ENCODE measurements at places on chromosomes 3 and 15.

- 0 out of 2 replicates have a peak, but pooled peaks cover 6% of the 10 kb centered on the region for H3K27me3 ChIP-seq
- H3K36me3 ChIP-seq, result no peaks in the 10 kb centered on the region
- H3K4me3 ChIP-seq, result no peak overlapping the region
- no peak overlapping the region for H3K27ac ChIP-seq
- no peak for DNase-seq
Observed at GRCh38 chr15:88202231-88202630, 54.3 kb downstream of the NTRK3 start.

DNA sequence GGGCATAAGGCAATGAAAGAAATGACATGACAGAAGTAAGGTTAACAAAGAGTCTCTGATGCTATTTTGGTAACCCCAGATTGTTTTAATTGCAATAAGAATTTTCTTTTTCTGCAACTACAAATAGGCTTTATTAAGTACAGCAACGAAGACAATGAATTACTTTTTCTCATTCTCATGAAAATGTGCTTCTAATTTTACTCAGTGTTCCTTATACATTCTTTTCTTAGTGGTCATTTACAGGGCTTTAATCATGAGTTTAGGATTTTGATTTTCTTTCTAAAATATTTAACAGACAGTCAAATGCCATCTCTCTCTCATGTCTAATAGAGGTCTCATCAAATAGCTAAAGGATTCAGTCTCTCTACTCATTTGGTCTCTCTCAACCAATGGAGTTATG lies 452.1 kb downstream of the RAP2B start:
- no peak for DNase-seq
- H3K4me1 ChIP-seq, result peaks cover 6% of the 10 kb centered on the region
- no peaks in the 10 kb centered on the region for H3K27me3 ChIP-seq
- no peaks in the 10 kb centered on the region for H3K36me3 ChIP-seq

GRCh38 chr3:47469616-47470015 lies 6.1 kb downstream of the SCAP start:
- H3K36me3 ChIP-seq, result no peaks in the 10 kb centered on the region
- no peak for DNase-seq
- no peak overlapping the region for H3K4me3 ChIP-seq
- H3K27ac ChIP-seq, result no peak overlapping the region
- peaks cover 3% of the 10 kb centered on the region for H3K4me1 ChIP-seq

GRCh38 chr3:197340521-197340871 lies 42.1 kb upstream of the DLG1 start:
- DNase-seq, result no peak
- no peak overlapping the region for H3K4me3 ChIP-seq
- no peak overlapping the region for H3K27ac ChIP-seq
- no peaks in the 10 kb centered on the region for H3K4me1 ChIP-seq
- no peaks in the 10 kb centered on the region for H3K36me3 ChIP-seq

DNA sequence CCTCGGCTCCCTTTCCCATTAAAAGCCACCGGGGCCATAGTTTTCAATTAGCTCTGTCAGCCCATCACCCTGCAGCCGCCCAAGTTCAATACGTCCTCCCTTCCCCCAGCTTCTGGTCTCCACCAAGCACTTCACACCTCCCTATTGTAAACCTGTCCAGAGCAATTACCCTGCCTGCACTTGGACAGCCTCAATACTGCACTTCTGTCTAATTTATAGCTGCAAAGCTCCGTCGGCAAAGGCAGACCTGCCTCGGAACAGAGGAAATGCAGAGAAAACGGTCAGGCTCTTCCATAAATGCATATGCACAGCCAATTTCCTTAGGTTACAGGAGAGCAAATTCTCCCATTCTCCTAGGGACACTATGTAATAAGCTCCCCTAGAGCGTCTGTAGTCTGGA lies 21.9 kb downstream of the LRIG1 start:
- no peak for DNase-seq
- no peak overlapping the region for H3K4me3 ChIP-seq
- no peaks in the 10 kb centered on the region for H3K27me3 ChIP-seq

GRCh38 chr15:85941186-85941855 lies 138.3 kb upstream of the AGBL1 start:
- no peaks in the 10 kb centered on the region for H3K27me3 ChIP-seq
- no peaks in the 10 kb centered on the region for H3K4me1 ChIP-seq
- H3K4me3 ChIP-seq, result no peak overlapping the region
- H3K27ac ChIP-seq, result no peak overlapping the region

- no peak overlapping the region for H3K4me3 ChIP-seq
- no peak overlapping the region for H3K27ac ChIP-seq
- H3K4me1 ChIP-seq, result peaks cover 20% of the 10 kb centered on the region
Observed at GRCh38 chr15:31027910-31028578, 36.6 kb upstream of the MTMR10 start.

DNA sequence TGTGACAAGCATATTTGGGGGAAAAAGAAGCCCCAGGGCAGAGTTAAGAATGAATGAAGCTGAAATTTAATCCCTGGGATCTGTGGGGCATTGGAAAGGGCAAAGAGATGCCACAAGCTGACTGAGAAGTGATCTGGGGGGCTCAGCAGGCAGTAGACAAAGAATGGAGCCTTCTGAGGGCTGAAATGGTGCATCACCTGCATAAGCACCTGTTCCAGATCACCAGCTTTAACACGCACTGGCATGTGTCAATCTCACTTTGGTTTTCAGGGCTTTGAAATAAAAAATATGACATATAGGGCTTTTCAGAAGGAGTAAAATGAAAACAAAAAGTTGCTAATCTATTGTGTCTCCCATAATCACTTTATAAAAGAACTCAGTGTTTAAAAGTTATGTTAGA lies 210.8 kb upstream of the ARHGEF26 start:
- DNase-seq, result no peak
- H3K27ac ChIP-seq, result no peak overlapping the region
- no peaks in the 10 kb centered on the region for H3K36me3 ChIP-seq
- no peaks in the 10 kb centered on the region for H3K27me3 ChIP-seq
- no peaks in the 10 kb centered on the region for H3K4me1 ChIP-seq
- H3K4me3 ChIP-seq, result no peak overlapping the region

DNA sequence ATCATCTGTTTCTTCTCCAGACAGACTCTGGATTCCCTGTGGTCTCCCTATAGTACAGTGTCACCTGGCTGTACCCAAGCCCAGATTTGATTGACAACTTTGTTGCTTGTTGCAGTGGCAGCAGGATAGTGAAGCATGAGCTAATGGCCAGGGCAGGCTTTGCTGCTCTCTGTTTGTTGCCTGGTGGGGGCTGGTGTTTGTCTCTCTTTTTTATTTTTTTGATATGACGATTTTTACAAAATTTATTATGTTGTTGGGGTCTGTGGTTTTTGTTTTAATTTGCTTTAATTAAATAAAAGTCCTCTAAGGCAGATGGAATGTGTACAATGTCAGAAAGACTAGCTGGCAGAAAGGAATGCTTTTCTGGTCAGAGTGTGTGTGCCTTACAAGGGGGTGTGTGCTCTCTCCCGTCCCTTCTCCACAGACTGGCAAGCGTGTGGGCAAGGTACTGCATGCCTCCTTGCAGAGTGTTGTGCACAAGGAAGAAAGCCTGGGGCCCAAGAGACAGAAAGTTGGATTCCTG lies 15.2 kb upstream of the CLEC3B start:
- H3K27me3 ChIP-seq, result no peaks in the 10 kb centered on the region
- H3K4me3 ChIP-seq, result no peak overlapping the region
- no peak for DNase-seq
- H3K27ac ChIP-seq, result no peak overlapping the region
- H3K36me3 ChIP-seq, result peaks cover 13% of the 10 kb centered on the region

GRCh38 chr3:104510131-104510849 lies 856.4 kb upstream of the ALCAM start:
- H3K4me3 ChIP-seq, result no peak overlapping the region
- H3K27me3 ChIP-seq, result no peaks in the 10 kb centered on the region
- no peak overlapping the region for H3K27ac ChIP-seq
- no peaks in the 10 kb centered on the region for H3K36me3 ChIP-seq

All from HCT116 (cell line).